ENCODE measurements at places on chromosomes 5 and 9.

- H3K4me3 ChIP-seq = no peak overlapping the region
- no peaks in the 10 kb centered on the region for H3K36me3 ChIP-seq
- peak overlapping the region; percentile 33 for H3K27ac ChIP-seq
- no peak for DNase-seq
- no peaks in the 10 kb centered on the region for H3K4me1 ChIP-seq
These were observed 13.3 kb upstream of the SLC31A2 start for GRCh38 chr9:113137196-113138168.

GRCh38 chr5:176619203-176619568 lies 9.2 kb upstream of the GPRIN1 start:
- peaks cover 11% of the 10 kb centered on the region for H3K4me1 ChIP-seq
- H3K27me3 ChIP-seq = peaks cover 84% of the 10 kb centered on the region
- DNase-seq = no peak
- H3K4me3 ChIP-seq = peak overlapping the region; percentile 48
- no peaks in the 10 kb centered on the region for H3K36me3 ChIP-seq

DNA sequence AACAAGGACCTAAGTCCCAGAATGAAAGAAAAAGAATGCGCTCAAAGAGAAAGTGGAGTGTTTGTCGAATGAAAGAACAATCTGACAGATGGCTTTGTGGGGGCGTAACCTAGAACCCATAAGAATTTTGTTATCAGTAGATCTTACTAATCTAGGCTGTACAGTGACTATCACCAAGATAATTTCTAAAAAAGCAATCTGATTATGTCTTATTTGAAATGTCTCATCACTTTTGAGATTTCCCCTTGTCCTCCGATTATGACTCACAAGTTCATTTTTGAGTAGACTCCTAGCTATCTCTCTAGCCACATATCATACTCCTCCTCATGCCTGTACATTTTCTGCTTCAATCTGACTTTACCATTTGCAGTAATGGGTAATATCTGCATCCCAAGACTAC lies 135.6 kb upstream of the SMARCA2 start:
- H3K4me1 ChIP-seq = no peaks in the 10 kb centered on the region
- DNase-seq = no peak
- no peak overlapping the region for H3K27ac ChIP-seq
- no peak overlapping the region for H3K4me3 ChIP-seq

DNA sequence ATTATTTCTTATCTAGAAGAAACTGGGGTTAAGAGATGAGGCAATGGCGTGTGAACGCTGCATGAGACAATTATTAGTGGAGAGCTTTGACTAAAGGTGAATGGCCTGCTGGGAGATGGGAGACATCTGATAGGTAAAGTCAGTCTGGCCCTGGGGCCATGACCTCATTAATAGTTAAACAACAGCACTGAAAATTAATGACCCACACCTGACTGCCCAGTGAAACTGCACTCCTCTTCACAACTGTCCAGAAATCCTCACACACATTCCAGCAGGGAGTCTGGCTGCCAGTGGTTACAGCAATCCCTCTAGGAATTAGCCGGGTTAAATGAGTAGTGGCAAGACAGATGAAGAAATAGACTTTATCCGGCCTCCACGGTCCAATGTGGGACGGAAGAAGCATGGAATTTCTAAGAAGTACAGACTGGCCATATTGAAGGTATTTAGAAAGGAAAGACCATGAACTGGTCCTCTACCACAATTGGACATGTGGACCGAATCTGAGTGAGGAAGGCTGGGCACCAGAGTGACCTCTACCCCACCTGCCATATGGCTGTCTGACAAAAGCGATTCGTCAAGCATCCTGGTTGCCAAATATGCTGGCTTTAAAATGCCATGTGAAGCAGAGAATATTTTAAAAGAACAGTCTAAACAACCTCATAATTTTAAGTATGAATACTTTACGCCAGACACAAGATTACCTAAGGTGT lies 138.4 kb downstream of the EFNA5 start:
- no peaks in the 10 kb centered on the region for H3K36me3 ChIP-seq
- no peak overlapping the region for H3K4me3 ChIP-seq
- no peak for DNase-seq
- no peaks in the 10 kb centered on the region for H3K4me1 ChIP-seq
- H3K27me3 ChIP-seq = no peaks in the 10 kb centered on the region

- no peaks in the 10 kb centered on the region for H3K27me3 ChIP-seq
- DNase-seq = no peak
- H3K4me1 ChIP-seq = no peaks in the 10 kb centered on the region
- H3K27ac ChIP-seq = no peak overlapping the region
- no peaks in the 10 kb centered on the region for H3K36me3 ChIP-seq
These were observed 39.6 kb upstream of the CEP78 start for GRCh38 chr9:78196258-78196657.

DNA sequence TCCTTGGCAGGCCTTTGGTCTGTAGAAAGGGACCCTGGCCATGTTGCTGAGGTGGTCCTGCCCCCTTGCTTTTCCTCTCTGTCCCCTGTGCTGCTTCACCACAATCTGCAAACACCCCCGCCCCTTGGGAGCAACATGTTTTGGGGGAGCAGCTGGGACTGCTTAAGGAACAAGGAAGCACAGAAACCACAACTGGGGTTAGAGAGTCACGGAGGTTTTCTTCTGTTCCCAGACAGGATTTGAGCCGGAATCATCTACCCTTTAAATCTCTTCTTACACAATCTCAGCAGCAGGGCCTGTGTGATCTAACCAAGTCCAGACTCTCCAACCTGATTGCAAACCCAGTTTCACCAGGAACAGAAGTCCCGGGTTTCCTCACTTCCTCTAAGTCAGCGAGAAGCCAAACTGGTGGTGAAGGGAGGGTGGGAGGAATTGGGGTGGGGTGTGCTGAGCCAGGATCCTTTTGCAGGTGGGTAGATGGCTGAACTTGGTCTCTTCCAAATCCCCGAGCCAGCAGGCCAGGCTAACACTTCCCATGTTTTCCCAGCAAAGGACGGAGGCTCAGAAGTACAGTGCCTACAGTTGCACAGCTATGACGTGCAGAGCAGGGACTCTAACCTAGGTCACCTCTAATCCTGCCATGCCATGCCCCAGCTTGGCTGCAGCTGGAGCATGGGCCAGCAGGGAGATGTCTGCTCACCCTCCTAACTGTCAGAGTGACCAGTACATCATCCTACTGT lies 25.0 kb downstream of the SH3PXD2B start:
- no peak for DNase-seq
- H3K27me3 ChIP-seq = no peaks in the 10 kb centered on the region
- peak overlapping the region; percentile 95 for H3K27ac ChIP-seq
- H3K36me3 ChIP-seq = no peaks in the 10 kb centered on the region

GRCh38 chr5:14174230-14174636 lies 31.1 kb downstream of the TRIO start:
- H3K4me1 ChIP-seq = no peaks in the 10 kb centered on the region
- H3K27ac ChIP-seq = peak overlapping the region; percentile 3
- no peak overlapping the region for H3K4me3 ChIP-seq
- H3K27me3 ChIP-seq = no peaks in the 10 kb centered on the region
- no peaks in the 10 kb centered on the region for H3K36me3 ChIP-seq

DNA sequence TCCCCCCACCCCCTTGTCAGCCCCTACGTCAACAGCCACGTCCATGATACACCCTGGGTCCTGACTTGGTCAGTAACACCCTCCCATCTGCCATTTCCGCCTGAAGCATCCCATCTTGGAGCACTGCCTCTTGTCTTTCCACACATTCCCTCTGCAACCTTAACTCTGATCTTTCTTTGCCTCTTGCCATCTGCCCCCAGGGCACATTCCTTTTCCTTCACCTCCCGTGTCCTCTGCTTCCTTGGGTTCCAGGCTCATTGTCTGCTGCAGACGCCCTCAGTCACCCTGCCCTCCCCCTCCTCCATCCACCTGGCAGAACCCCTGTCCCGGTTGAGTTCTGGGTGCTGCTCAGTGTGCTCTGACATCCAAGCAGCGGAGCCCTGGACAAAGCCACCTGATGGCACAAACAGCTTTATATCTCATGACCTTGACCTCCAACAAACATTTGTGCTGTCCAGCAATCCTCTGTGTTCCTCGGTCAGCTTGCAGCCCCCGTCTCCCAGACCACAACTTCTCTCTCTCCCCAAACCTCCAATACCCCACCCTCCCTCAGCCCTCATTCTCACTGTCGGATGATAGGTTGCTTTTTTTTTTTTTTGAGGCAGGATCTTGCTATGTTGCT lies 97.7 kb upstream of the IER5L start:
- no peaks in the 10 kb centered on the region for H3K36me3 ChIP-seq
- no peak overlapping the region for H3K27ac ChIP-seq
- H3K27me3 ChIP-seq = no peaks in the 10 kb centered on the region
- H3K4me3 ChIP-seq = no peak overlapping the region
- no peaks in the 10 kb centered on the region for H3K4me1 ChIP-seq

DNA sequence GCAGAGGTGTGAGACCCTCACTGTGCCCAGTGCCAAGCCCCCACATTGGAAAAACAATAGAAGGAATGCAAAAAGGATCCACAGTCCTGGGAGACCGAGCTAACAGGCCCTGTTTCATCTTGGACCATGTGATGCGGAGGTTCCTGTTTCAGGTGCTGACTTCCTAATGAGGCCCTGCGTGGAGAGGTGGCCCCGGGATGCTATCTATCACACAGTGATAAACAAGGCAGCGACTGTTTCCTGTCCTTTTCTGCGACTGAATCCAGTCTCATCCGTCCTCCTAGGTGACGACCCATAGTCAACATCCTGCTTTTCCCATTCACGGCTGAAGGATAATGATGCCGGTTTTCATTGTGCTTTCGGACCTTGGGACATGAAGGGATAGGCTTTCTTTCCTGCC lies 56.4 kb upstream of the BOD1 start:
- H3K36me3 ChIP-seq = no peaks in the 10 kb centered on the region
- H3K4me3 ChIP-seq = no peak overlapping the region
- H3K27ac ChIP-seq = no peak overlapping the region
- peaks cover 2% of the 10 kb centered on the region for H3K4me1 ChIP-seq
- no peak for DNase-seq

DNA sequence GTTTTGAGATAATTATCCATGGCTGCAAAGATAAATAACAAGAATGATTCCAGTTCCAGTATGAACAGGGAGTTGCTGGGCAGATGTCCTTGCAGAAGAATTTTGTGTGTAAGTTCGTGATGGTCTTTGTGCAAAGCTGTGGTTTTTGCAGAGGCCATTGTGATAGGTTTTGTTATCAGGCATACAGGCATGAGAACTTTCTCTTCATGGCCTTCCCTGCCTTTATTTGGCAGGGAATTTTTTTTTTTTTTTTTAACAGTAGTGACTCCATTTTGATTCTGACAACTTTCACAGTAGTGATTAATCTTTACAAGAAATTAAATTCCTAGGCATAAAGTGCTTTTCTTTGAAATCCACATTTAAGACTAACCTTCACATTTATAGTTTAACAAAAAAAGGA lies 1999.5 kb upstream of the CDH6 start:
- H3K4me1 ChIP-seq = no peaks in the 10 kb centered on the region
- H3K4me3 ChIP-seq = no peak overlapping the region
- H3K27me3 ChIP-seq = no peaks in the 10 kb centered on the region
- H3K27ac ChIP-seq = no peak overlapping the region
- no peak for DNase-seq

DNA sequence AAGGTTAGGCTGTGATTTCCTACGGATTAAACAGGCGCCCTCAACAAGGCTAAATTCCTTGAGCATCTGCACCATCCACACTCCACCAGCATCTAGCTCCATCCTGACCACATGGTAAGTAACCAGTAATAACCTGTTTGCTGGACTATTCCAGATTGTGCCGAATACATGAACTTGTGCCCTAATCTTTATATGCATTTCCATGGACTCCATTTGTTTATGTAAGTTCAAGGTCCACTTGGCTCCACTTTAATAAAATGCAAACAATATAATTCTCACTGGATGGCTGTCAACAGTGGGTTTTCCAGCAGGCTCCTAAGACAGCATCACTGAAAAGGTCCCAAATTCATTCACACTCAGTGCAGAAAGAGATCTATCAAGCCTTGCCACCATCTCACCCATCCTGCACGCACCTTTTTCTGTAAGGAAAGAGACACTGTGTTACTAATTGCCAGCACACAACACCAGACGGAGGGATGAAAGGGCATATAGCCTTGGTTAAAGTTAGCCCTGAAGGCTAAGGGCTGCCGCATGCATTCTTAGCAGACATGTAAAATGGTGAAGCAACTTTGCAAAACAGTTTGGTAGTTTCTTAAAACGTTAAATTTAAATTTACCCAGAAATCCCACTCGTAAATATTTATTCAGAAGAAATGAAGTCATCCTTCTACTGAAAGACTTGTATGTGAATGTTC lies 88.7 kb downstream of the GLIS3 start:
- DNase-seq = no peak
- H3K27me3 ChIP-seq = no peaks in the 10 kb centered on the region
- no peak overlapping the region for H3K4me3 ChIP-seq
- no peaks in the 10 kb centered on the region for H3K4me1 ChIP-seq
- H3K36me3 ChIP-seq = no peaks in the 10 kb centered on the region
- no peak overlapping the region for H3K27ac ChIP-seq

- H3K4me3 ChIP-seq = no peak overlapping the region
- no peaks in the 10 kb centered on the region for H3K27me3 ChIP-seq
- DNase-seq = no peak
- no peak overlapping the region for H3K27ac ChIP-seq
- no peaks in the 10 kb centered on the region for H3K4me1 ChIP-seq
These were observed 146.3 kb downstream of the ZCCHC7 start for GRCh38 chr9:37266630-37267029.

- no peaks in the 10 kb centered on the region for H3K4me1 ChIP-seq
- no peaks in the 10 kb centered on the region for H3K36me3 ChIP-seq
- no peak overlapping the region for H3K27ac ChIP-seq
- no peak for DNase-seq
- H3K27me3 ChIP-seq = no peaks in the 10 kb centered on the region
These were observed 145.7 kb upstream of the DAB2 start for GRCh38 chr5:39570403-39571027.

DNA sequence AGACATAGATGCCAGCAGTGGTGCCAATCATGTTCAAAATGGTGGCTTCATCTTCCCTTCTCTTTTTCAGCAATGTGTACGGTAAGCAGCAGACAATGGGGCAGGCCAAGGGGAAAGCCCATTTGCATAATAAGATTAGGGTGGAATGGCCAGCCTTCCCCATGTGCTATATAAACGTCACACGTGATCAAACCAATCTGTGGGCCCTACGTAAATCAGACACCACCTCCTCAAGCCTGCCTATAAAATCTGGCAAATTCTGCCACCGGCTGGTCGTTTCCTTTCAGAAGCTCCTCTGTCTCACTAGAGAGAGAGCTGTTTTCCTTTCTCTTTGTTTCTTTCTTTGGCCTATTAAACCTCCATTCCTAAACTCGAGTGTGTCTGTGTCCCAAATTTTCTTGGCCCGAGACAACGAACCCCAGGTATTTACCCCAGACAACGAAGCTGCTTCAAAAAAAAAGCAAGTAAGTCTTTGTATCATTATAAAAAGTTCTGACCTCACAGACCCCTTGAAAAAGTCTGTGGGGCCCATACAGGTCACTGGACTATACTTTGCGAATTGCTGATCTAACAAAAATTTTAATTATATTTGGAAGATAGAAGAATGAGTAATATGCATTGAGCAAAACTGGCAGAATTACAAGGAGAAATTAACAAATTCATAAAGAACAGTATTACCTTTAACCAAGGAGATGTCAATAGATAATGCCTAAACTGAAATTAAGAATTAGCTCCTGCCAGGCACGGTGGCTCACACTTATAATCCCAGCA lies 15.2 kb downstream of the ZBTB5 start:
- H3K36me3 ChIP-seq = no peaks in the 10 kb centered on the region
- no peaks in the 10 kb centered on the region for H3K4me1 ChIP-seq
- H3K27me3 ChIP-seq = no peaks in the 10 kb centered on the region
- DNase-seq = no peak
- no peak overlapping the region for H3K27ac ChIP-seq
- no peak overlapping the region for H3K4me3 ChIP-seq

Measured in breast epithelium (tissue), 4 donors.